ENCODE measurements at places on chromosomes 3 and 15.

- DNase-seq = peak; percentile 39
Measured at GRCh38 chr3:195151866-195152541, 119.0 kb downstream of the XXYLT1 start.

GRCh38 chr3:94440767-94441493, 378.1 kb downstream of the NSUN3 start:
- DNase-seq = peak; percentile 43

DNA sequence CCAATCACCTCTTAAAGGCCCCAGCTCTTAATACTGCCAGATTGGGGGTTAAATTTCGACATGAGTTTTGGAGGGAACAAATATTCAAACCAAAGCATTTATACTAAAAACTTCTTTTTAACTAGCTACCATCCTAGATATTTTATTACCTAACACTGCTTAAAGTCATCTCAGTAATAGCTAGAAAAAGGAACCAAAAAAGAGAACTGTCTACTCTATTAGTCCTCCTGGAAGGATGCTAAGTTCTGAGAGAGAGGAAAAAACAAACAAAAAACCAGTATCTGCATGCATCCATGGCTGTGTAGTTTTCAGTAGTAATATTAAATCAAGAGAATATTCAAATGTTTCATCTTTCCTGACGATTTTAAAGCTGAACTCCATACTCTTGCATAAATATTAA, 5.8 kb downstream of the CPOX start:
- no peak for DNase-seq

GRCh38 chr3:40971191-40972168, 227.8 kb upstream of the CTNNB1 start:
- peak; percentile 99 for DNase-seq

DNA sequence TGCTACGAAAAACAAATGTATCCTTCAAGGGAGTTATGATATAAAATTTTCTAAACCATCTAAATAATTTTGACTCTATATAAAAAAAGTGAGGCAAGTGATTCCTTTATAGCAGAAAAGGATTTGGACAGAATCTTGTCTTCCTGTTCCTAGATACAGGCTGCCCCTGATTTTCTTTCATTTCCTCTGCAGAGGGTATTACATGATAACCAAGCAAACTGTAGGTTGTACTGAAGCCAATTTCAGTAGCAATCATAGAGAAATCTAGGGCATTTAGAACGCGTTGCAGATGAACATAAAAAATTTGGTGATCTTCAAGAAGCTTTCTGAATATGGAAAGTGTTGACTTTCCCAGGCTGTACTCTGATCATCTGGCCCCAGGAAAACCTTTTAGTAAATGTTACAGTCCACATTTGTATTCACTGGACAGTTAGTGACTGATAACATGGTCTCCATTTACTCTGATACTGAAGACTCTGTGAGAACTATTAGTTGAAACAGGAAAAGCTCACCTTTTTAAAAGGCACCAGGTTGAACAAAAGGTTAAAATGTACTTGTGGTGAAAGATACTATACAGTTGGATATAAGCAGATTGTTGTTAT, 9.1 kb upstream of the UTS2B start:
- no peak for DNase-seq

DNA sequence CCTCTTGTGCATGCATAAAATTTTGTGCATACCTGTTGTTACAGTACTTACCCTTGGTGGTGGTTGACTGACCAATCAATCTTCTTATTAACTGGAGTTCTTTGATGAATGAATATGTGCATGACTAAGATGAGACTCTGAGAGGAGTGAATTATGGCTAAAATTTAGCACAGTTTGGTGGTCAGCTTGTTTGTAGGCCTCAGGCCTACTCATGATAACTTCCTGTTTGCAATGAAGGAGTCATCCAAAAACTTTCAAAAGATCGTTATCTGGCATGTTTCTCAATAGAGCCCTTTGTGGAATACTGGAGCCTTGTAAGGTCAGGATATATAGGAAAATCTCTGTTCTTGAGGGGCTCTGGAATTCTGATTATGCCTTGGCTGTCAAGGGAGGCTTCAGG, 66.5 kb downstream of the LEKR1 start:
- DNase-seq = no peak

GRCh38 chr3:61813636-61814035, 252.3 kb downstream of the PTPRG start:
- no peak for DNase-seq

DNA sequence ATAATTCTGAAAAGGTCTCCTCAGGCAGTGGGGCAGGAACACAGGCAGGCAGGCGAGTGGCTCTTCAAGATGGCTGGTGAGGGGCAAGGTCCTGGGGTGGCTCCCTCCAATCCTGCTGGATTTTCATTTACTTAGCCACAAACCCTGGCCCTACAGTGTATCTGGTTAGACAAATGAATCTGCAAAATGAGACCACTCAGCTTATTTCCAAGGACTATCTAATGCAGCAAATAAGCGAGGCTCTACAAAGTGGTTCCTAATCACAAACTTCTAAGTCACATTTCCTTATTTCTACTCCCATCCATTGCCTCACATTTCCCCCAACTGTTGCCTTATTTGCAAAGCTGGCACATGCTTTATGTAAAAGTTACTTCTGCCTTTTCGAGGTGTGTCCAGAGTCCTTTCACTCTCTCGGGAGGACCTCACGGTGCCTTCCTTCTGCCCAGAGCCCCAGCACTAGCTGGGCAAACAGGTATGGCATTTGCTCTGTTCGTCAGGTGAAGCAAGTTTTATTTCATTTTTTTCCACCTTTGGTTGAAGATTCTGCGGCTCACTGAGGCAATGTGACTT, 40.5 kb downstream of the CCDC12 start:
- no peak for DNase-seq

DNA sequence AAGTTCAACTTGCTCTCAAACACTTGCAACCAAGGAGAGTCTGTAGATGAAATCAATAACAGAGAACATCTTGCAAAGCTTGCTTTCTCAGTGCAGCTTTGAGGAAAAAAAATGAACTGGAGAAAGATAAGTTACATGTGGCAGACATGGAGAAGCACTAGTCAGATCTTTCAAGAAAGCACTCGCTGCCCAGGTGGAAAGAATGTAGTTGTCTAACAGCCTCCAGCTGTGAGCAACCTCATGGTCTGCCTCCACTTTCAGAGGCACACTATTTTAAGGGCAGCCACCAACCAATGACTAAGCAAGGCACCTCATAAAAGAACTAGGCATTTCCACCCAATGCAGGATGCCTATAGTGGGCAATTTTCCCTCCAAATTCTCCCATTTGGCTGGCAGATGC, 125.4 kb upstream of the CPNE4 start:
- no peak for DNase-seq

GRCh38 chr3:174346571-174346970, 512.6 kb upstream of the NAALADL2 start:
- no peak for DNase-seq

DNA sequence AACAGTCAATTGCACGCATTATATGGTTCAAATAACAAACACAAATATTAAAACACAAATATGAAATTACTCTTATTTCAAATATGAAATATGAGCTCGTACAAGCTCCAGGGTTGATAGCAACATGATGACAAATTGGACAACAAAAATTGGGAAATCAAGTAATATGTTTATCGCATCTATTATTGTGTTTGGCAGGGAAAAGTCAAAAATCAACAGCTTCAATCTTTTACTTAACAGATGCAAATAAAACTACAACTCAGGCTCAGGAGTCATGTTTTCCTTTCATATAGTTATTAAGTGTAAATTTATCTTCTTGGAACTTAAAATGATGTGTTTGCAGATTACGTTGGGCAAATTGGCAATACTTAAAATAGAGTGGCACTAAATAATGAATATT, 41.4 kb downstream of the ZPLD1 start:
- DNase-seq = no peak

GRCh38 chr15:80031841-80032240, 27.6 kb upstream of the ZFAND6 start:
- no peak for DNase-seq

- no peak for DNase-seq
Measured at GRCh38 chr3:136235545-136235944, 14.6 kb upstream of the PCCB start.

DNA sequence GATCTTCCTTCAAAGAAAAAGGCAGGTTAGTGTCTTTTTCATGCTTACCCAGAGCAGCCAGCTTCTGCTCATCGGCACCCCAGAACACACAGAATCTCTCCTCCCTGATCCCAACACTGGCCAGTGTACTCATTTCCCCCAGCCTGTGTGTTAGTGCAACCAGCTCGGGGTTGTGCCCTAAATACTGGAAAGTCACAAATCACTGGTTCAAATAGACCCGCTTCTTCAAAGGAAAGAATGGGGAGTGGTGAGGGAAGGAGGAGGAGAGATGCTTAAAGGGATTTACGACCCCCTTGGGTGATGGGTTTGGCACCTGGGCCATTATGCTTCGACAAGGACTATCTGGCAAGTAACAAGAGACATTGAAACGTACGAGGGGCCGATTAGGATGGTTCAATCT, 114.0 kb downstream of the FOXB1 start:
- no peak for DNase-seq

DNA sequence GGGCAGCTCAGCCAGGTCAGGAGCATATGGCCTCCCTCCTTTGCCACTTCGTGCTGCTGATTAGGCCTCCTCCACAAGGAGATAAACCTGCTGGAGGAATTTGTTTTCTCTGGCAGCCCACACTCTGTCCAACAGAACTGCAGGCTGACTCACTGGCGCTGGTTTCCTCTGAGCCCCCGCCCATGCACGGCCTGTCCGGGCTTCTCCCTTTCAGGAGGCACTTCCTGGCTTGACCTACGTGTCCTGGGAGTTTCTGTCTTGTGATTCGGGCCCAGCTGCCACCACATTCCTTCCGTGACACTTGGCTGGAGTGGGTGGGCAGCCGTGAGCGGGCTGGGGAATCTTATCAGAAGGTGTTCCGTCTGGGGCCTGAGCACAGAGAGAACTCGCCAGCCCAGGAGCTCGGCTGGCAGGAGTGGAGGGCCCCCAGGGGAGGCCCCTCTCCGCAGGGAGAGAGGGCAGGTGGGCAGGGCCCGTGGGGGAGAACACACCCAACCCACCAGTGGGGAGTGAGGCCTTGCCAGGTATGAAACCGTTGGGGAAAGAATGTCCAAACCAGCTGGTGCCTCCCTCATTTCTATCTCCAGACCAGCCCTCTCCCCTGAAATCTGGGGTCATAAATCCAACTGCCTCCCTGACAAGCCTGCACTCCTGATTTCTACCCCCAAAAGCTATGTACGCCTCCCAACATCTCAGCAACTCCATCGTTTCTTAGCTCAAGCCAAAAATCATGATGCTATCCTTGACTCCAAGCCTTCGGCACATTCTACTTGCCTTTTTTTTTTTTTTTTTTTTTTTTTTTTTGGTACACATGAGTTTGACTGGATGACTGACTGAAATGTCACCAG, 110.6 kb upstream of the MEF2A start:
- peak; percentile 84 for DNase-seq

- no peak for DNase-seq
Measured at GRCh38 chr3:34219556-34219955, 421.1 kb downstream of the PDCD6IP start.

GRCh38 chr3:10511809-10512494, 6.6 kb upstream of the ATP2B2 start:
- DNase-seq = no peak
